ENCODE measurements at places on chromosomes 2 and 18. TPM values are rescaled to one million over a fixed set of nuclear protein-coding genes. Genes with fewer than 3 reads are reported as not detected.

DNA sequence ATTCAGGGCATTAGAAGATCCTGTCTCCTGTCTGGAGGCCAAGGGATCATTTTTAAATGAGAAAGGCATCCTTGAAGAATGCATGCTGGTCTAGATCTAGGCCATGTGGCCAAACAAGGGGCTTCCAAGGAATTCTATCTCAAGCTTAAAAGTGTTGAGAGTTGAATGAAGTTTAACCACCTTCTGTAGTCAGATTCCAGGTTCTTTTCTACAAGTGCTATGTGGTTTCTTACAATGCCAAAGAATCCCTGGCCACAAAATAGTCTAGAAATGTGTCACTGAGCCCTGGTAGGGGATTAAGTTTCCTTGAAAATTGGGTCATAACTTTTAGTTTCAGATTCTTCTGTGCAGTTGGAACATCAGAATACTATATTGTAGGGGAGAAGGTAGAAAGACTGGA lies 640.7 kb upstream of the ACVR2A start:
- H3K27me3 ChIP-seq, result no peaks in the 10 kb centered on the region
- no peaks in the 10 kb centered on the region for H3K4me1 ChIP-seq
- H3K27ac ChIP-seq, result no peak overlapping the region

GRCh38 chr2:162308747-162309503 lies 9.6 kb downstream of the IFIH1 start:
- H3K36me3 ChIP-seq, result no peaks in the 10 kb centered on the region
- DNase-seq, result no peak
- no peak overlapping the region for H3K4me3 ChIP-seq
- no peaks in the 10 kb centered on the region for H3K4me1 ChIP-seq
- H3K27me3 ChIP-seq, result no peaks in the 10 kb centered on the region

DNA sequence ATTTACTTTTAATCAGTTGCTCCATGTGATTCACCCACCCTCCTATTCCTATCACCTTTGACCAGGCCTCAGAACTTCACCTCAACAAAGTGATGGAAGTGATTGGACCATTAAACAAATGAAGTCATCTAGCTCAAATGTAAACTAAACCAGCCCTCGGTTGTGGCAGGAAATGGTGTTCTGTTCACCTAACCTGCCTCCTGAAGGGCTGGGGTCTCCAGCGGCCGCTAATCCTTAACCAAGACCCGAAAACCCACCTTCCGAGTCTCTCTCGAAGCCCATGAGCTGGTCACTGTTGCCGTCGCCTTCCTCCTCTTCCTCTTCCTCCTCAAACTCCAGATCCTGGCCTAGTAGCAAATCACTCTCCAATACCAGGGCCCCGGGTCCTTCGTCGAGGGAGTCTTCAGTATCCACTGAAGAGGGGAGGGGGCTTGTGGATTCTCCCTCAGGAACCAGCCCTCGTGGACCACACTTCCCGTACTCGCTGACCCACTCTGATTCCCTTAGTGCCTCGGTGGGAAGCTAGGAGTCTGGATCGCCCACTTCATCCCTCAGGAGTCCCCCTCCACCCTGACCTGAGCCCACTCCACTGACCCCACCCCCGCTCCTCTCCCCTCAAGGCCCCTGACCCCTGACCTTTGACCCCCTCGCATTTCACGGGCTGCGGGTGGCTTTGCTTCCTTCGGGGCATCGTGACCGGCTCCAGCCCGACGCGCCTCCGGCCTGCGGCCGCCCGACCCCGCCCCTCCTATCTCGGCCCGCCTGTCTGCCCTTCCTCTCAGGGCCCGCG lies 503 bp downstream of the ZNF513 start:
- peak overlapping the region; percentile 99 for H3K27ac ChIP-seq
- H3K27me3 ChIP-seq, result no peaks in the 10 kb centered on the region
- peaks cover 3% of the 10 kb centered on the region for H3K4me1 ChIP-seq
- peak overlapping the region; percentile 70 for H3K4me3 ChIP-seq
- peak; percentile 56 for DNase-seq

DNA sequence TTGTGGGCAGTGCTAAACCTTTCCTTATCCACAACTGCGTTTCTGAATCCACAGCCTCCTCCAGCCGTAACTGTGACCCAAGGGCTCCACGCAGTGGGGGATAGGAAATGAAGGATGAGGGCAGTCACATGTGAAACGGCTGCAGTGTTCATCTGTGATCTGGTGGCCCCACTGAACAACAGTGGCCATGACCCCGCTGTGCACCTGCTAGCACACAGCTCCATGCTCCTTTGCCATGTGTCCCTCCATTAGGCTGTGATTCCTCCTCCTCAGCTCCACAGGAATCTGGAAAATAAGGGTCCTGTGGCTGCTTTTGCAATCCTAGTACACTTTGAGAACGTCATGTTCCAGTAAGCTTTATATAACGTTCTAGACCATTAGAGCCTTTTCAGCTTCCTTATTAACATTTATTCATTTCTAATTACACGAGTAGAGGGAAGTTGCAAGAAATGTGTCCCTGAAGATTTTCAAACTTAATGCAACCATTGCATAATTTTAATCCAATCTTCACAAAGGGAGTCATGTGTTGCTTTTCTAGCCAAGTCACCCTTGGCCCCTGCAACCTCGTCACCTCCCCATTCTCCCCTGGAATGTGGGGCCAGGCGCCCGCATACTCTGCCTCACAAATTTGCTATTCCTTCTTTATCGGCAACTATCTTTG lies 7.1 kb upstream of the NAPG start:
- no peak overlapping the region for H3K4me3 ChIP-seq
- H3K27ac ChIP-seq, result no peak overlapping the region
- DNase-seq, result peak; percentile 24

DNA sequence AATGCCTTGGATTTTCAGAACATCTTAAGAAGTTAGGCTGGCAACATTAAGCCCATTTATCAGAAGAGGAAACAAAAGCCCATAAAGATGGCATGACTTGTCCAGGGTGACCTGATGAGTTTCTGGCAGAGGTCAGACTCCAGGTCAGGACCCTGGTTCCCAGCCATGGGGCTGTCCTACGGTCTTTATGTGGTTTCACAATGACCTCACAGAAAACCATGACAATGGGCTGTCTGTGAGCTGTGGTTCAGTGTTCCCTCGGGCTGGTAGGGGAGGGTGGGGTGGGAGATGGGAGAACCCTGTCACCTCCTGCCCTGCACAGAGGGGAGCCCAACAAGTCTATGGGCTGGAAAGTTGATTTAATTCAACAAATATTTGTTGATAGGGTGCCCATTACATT lies 101.8 kb downstream of the LOXHD1 start:
- H3K36me3 ChIP-seq, result no peaks in the 10 kb centered on the region
- H3K4me1 ChIP-seq, result no peaks in the 10 kb centered on the region
- H3K27me3 ChIP-seq, result no peaks in the 10 kb centered on the region
- no peak for DNase-seq

GRCh38 chr2:173684896-173685459 lies 280.2 kb downstream of the SP3 start:
- H3K4me3 ChIP-seq, result no peak overlapping the region
- H3K36me3 ChIP-seq, result no peaks in the 10 kb centered on the region
- peaks cover 4% of the 10 kb centered on the region for H3K27me3 ChIP-seq
- no peak overlapping the region for H3K27ac ChIP-seq
- H3K4me1 ChIP-seq, result no peaks in the 10 kb centered on the region
- no peak for DNase-seq

GRCh38 chr2:168317282-168317681 lies 69.9 kb upstream of the STK39 start:
- DNase-seq, result no peak
- no peaks in the 10 kb centered on the region for H3K4me1 ChIP-seq
- H3K4me3 ChIP-seq, result no peak overlapping the region
- H3K27me3 ChIP-seq, result no peaks in the 10 kb centered on the region
- no peaks in the 10 kb centered on the region for H3K36me3 ChIP-seq

Gene FAP
- 96.1 TPM for total RNA-seq

Gene FBXO41
- 0.77 TPM for total RNA-seq

Gene HOXD1
- not detected for total RNA-seq

Gene FARP2
- total RNA-seq, result 29.3 TPM

Gene IL1R2
- total RNA-seq, result 1.0 TPM
